ENCODE measurements at places on chromosomes 12 and 14.

DNA sequence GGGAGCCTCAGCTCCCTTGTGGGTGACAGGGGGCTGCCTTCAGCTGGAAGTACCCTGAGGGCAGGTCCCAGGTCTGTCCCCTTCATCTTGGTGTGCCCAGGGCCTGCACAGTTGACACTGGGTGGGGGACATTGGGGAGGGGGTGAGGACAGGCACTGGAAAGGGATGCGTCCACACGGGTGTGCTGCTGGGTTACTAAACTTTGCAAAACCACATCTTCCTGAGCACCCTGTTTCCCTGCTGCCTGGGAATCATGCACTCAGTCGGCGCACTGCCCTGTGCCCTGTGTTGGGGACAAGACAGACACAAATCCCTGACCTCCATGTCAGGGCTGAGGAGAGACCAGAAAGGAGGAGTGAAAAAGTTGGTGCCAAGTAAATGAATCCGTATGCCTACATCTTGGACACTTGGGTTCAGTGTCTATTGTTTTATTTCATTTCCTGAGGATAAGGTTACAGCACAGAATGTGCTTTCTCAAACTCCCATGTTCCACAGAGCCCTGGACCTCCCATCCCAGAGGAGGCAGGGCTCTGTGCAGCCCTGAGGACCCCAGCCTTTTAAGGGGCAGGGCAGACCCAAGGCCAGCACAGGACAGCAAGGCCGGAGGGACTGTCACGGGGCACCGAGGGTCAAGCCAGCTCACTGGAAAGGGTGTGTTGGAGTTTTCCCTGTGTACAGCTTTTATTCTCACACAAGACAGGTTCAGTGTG, 2.9 kb upstream of the SLC25A29 start:
- no peak for DNase-seq

DNA sequence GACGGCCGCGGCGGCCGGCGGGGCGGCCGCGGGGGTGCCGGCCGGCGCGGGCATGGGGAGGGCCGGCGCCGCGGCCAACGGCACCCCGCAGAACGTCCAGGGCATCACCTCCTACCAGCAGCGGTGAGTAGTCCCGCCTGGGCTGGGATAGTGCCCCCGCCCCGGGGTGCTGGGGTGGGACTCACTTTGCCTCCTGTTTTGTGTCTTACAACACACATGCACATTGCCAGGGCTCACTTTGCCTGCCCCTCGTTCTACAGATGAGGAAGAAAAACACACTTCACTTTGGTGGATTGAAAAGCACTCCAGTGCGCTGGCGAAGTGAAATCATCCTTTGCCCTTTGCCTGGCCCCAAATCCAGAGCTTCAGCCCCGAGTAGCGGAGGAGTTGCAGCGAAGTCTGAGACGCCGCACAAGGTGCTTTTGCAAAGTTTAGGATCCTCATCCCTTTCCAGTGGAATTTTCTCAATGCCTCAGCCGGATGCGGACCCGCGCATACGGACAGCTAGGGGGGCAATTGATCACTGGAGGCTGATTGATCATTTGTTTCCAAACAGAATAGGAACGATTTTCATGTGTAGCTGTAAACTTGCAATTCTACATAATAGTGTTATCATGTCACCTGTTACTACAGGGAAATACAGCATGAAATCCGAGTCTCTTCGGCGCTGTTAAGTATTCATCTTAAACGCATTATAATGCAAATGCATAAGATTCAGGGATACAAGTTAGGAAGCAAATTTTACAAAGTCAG, 3.6 kb upstream of the NPAS3 start:
- no peak for DNase-seq

- DNase-seq, result no peak
Observed at GRCh38 chr14:57391517-57392195, 1.3 kb downstream of the NAA30 start.

DNA sequence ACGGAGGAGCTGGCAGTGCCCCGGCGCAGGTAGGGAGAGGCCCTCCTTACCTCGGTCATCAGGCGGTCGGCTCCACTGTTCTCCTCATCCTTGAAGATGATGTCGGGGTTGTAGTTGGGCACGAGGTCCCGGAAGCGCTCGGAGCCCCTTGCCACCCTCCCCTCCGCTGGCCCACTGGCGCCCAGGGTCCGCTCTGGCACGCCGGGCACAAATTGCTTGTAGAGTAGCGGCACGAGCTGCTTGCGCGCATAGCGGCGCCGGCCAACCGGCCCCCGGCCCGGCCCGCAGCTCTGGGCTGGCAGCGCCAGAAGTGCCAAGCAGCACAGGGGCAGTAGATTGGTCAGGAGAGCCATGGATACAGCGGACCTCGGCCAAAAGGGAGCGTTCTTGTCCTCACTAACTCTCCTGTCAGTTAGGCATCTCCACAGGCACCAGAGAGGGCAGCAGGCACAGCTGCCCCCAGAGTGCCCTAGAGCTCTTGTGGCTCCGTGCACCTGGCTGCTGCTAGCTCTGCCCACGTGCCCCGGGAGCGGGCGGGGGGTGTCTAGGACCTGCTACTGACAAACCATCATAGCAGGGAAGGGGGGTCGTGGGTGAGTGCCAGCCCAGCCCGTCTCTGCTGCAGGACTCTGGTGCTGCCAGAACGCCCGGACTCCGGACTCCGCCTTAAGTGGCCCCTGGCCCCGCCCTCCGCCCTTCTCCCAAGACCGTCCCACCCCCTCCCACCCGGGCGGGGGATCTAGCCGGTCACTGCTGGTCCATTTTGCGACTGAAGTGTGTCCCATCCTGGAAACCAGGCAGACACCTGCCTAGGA, at the start of gene DHH:
Gene DHH (minus strand): TSS at position 642 of the 815 bp plus-strand sequence. CDS start 289 bp downstream, at position 353.
- no peak for DNase-seq

DNA sequence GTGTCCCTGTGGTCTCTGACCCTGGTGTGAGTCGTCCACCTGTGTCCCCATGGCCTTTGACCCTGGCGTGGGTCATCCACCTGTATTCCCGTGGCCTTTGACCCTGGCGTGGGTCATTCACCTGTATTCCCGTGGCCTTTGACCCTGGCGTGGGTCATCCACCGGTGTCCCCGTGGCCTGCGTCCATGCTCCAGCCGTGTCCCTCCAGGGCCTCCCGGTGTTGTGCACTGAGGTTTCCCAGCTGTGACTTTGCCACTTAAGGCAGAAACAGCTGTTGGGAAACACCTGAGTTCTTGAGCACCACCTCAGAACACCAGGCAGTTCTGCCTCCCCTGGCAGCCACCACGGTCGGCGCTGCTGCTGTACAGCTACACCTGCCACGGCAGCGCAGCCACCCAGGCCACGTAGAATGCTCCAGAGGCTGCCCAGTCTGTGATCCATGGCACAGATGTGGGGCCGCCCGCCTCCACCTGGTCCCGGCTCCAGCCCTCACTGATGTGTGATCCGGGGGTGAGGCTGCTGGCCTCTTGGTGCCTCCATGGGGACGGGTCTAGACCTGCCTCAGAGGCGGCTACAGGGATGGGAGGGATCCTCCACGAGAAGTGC, 69.1 kb upstream of the GALNT9 start:
- no peak for DNase-seq

- DNase-seq, result no peak
Observed at GRCh38 chr14:23095196-23096108, at the start of gene C14orf119. Gene C14orf119 (plus strand): TSS chr14:23095505. CDS start chr14:23097659, 2,154 bp downstream.

DNA sequence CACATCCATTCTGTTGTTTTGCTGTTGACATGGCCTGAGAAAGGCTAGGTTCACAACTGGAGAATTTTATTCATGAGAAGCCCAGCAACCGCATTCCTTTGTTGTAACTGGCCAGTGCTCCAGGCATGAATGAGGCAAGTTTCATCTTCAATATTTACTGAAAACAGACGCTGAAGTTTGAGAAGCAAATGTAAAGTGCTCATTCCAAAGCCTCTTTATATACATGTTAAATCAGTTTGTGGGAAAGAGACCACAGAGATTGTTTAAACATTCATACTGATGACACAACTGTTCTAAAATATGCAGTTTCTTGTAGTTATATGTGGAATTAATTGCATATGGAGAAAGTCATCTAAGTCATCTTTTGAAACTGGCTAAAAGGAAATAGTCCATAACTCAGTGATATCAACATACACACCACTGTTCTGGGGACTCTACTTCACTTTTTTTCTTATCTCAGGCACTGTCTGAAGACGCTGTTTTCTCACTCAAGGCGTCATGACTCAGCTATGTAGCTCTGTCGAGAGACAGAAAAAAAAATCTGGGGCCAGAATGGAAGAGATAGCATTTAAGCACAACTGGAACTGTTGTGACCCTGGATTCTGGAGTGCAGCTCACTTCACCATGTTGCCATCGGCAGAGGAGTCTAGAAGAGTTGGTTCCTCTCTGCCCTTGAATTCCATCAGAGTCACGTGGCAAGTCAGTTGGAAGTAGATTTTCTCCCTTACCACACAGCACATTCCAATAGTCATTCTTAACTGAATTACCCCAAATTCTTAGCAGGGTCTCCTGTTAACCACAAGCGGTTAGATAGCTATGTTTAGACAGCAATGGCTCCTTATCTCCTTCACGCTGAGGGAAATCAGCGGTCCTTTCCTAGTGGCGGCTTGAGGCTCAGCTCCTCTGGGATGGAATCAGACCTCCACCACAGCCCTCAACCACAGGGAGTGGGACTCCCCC, 258.4 kb upstream of the HMGA2 start:
- no peak for DNase-seq

- DNase-seq, result no peak
Observed at GRCh38 chr12:128872303-128872702, 19.0 kb downstream of the GLT1D1 start.

All from activated naive CD4-positive, alpha-beta T cell (primary cell).